Stimulated activated CD4-positive, alpha-beta T cell treated with anti-CD3 and anti-CD28 coated beads, Interleukin-1b, Interleukin-23, amount 100 ng/mL, for 48 hours (primary cell): ENCODE measurements at places on chromosomes 16 and 17.

GRCh38 chr17:32141679-32142037, 644 bp upstream of the RHOT1 start:
- no peak for DNase-seq

GRCh38 chr17:82959242-82959930, 119.6 kb upstream of the ZNF750 start:
- DNase-seq, result no peak

DNA sequence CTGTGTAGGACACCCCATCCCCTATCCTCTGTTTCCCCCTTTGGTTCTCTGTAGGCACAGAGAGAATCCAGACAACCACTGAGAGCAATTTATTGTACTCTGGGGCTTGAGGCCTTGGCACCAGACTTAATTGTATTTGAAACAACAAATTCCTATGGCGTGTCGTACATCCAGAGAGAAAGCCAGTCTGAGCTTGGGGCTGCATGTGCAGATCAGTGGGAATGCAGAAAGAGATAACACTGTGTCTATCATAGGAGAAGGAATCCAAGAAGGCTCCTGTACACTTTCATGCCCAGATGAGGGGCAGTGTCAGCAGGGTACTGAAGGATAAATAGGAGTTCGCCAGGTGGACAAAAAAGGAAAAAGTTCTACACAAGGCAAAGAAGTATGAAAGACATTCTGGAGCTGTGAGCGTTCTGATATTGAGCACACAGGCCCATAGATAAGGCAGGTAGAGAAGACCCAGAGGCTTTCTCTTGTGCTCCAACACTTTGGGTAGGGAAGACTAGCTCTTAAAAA, 22.0 kb upstream of the IL4R start:
- no peak for DNase-seq

GRCh38 chr17:83052241-83052564, 27.2 kb upstream of the METRNL start:
- no peak for DNase-seq

DNA sequence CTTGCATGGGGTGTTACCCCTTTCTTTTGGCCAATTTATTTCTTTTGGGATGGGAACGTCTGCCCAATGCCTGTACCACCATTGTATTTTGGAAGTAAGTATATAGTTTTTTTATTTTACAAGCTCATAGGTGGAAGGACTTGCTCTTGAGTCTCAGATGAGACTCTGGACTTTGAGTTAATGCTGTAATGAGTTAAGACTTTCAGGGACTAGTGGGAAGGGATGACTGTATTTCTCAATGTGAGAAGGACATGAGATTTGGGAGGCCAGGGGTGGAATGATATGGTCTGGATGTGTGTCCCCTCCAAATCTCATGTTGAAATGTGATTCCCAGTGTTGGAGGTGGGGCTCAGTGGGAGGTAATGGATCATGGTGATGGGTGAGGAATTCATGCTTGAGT, 49.1 kb downstream of the HNF1B start:
- DNase-seq, result no peak

DNA sequence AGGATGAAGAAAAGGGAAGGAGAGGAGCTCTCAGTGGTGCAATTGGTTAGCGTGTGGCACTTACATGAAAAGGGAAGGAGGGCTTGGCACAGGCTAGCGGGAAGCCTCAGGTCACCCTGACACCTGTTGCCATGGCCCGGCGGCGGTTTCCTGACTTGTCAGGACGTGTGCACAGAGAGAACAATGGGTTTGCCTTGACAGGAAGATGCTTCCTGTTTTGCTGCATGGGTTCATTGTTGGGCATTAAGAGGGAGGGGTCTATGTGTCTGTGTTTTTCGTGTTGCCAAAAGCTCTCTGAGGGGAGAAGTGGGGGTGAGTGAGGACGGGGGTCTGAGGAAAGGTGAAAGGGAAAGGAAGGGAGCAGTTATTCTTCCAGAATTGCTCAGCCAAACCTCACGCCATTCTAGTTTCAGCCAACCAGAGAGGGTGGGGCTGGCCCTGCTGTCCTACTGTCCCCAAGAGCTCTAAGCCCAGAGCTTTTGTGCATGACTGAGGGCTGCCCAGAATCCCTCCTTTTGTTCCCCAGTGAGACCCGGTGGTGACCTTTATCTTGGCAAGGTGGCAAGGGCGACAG, 17.1 kb upstream of the CCR7 start:
- DNase-seq, result peak; percentile 60

- no peak for DNase-seq
Measured at GRCh38 chr17:65109990-65110680, 27.0 kb upstream of the RGS9 start.

- no peak for DNase-seq
Measured at GRCh38 chr17:45366049-45366448, 49.2 kb upstream of the MAP3K14 start.

DNA sequence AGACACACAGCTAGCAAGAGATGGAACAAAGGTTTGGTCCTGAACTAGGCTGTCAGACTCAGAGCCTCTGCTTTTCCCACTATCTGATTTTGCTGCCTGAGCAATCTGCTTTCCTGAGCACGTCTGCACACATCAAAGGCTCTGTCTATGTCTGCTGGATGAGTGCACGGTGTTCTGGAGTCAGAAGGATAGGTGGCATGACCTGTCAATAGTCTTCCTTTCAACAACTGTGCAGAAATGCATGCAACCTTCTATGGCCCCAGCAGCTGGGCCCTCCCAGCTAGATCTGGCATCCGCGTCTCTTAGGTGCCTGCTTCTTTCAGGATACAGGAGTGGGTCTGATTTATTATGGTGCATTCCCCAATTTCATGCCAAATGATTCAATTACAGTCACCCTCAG, 138.3 kb downstream of the UTP18 start:
- no peak for DNase-seq

DNA sequence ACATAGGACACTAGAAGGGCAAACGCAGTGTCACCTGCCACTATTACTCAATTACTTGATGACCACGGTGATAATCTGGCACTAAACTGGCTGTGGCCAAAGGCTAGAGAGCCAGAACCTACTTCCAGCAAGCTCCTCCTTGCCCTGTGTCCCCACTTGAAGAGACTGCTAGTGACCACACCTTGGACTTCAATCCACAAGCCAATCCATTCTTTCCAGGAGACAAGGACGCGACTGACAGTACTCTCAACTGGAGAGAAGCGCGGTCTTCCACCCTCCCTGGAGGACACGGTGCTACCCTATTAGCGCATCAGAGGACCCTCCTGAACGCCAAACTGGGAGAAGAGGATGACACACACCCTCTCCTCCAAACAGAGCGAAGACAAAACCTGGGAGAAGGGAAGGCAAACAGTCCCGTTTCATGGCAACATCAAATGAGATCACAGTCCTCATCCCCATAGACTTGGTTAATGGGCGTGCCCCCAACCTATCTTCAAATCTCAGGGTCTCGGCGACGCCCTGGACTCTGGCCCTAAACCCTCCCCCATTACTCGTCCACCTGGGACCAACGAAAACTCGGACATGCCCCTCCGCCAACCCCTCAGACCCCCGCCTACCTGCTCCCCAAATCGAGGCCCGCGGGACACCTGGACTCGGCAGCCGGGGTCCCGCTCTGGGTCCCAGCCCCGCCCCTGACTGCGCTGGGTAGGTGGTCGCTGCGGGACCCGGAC, 508 bp downstream of the FLCN start:
- no peak for DNase-seq

- DNase-seq, result no peak
Measured at GRCh38 chr17:68580236-68580770, 20.9 kb downstream of the FAM20A start.

DNA sequence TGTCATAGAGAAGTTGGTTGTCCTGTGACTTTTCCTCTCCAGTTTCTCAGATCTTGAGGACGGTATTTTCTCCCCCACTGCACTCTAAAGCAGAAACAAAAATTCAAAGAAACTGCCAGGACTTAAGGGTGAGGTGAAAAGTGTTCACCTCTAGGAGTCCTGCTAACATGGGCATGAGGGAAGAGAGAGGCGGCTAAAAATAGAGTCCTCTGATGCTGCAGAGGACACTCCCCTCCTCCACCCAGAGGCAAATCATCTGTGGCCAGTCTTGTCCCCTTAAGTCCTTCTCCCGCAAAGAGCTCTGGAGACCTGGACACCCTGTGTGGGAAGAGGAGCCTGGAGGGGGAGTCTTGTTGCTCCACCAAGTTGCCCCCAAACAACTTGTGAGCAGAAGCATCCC, 4.7 kb upstream of the DDX19A start:
- DNase-seq, result no peak

DNA sequence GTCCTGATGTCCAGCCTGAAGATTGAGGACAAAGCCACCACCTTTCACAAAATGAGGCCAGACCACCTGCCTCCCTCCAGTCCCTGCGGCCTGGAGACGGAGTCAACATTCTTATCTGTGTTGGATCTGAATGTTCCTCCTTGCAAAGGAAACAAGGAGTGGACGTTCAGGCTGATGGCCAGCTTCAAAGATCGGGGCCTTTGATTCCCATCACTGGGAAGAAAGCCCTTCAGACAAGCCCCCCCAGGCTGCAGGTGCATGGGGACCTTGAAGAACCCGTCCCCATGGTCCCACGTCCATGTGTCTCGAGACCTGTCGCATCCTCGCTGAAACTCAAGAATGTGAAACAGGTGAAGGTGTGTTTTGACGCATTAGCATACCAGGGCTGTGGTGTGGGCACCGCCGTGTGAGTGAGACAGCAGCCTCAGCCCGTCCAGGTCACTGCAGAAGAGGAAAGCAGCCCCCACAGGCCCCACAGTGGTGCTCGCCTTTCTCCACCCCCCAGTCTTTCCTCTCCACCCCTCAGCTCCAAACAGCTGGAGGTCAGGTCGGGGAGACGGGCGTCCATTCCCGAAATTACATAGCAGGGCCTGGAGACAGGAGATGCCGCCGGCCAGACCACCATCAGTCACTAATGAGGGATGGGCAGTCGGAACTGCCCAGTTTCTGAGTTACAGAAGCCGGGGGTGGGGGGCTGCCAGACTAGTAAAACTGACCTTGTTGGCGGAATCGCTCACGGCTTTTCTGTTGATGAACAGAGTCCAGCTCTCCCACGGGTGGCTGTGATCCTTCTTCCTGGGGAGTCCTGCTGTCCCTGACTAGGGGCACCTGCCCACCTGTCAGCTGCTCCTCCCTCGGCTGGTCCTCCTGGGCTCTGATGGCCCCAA, 877 bp upstream of the CSNK1D start:
- DNase-seq, result no peak

DNA sequence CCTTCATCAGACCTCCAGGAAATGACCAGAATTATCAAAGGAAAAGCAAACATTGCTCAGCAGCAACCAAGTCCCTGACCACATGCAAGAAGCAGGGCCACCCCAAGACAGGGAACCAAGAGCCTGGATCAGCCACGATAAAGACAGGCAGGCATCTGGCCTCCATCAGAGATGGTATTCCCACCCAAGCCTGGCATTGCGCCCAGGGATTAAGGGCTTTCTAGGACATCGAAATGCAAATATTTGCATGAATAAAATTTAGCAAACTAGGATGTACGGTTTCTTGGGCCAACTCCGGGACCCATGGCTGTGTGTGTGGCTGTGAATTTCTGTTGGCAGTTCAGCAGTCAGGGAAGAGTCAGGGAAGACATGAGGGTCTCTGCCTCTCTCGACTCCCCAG, 241.4 kb upstream of the DYNLRB2 start:
- no peak for DNase-seq

DNA sequence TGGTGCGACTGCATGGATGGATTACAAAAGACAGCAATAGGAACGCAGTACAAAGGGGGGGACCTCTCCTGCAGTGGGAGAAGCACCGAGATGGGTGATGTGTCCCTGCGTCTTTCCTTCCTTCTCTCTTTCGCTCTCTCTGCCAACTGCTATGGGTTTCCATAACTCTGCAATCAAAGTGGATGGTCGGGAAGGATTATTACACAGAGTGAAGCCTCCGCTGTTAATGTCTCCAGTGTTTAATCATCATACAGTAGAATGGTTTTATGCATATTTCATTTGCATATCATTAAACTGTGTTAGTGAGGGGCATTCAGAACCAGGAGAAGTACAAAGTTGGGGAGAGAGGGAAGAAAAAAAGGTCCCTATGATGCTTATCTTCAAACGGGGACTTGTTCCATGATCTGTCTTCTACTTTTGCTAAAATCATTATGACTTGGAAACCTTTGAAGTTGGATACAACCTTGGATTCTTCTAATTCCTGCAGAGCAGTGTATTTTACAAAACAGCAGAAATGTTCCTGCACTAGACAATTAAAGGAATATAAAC, 255.9 kb upstream of the PMFBP1 start:
- DNase-seq, result no peak

DNA sequence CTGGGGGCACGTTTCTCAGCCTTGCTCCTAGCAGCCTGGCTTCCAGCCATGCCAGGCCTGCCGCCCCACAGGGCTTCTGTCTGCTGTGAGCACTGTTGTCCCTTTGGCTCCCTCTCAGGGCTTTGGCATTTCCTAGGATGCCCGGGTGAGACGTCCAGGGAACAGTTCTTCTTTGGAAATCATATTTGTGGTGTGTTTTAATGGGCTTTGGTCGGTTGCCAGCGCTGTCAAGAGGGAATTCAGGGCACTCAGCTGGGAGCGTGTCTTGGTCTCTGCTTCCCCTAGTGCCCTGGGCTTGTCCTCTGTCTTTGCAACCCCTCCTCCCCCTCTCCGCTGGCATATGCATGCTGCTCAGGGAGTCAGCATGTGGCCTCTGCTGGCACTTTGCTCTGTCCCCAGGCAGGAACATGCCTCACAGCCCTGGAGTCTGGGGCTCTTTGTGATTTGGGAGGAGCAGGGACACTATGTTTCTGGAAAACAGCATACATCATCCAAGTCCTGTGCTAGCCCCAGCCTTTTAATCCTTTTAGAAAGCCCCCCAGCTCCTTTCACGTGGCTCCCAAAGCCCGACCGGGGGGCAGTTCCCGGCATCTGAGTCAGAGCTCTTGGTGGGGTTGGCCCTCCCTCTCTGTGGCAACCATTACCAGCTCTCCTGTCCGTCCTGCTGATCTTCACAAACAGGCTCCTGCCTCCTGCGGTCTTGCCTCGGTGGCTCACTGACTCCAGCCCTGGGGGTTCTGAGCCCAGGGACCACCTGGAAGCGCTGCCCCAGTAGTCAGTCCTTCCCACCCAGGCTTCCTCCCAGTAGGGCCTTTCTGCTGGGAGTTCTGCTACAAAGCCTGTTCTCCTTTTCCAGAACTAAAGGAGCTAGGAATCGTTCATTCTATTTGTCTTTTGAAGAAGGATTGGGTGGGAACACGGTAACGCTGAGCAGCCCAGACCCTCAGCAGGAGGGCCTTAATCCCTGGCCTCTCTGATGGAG, 26.7 kb downstream of the SAP30BP start:
- no peak for DNase-seq

GRCh38 chr17:2695243-2695960, 16.2 kb downstream of the CLUH start:
- DNase-seq, result no peak
